ENCODE measurements at places on chromosomes 3 and 15.

GRCh38 chr15:45523166-45523460 lies 558 bp upstream of the SLC30A4 start:
- DNase-seq: no peak

- no peak for DNase-seq
Observed at GRCh38 chr3:2765002-2765579, 345.1 kb downstream of the IL5RA start.

DNA sequence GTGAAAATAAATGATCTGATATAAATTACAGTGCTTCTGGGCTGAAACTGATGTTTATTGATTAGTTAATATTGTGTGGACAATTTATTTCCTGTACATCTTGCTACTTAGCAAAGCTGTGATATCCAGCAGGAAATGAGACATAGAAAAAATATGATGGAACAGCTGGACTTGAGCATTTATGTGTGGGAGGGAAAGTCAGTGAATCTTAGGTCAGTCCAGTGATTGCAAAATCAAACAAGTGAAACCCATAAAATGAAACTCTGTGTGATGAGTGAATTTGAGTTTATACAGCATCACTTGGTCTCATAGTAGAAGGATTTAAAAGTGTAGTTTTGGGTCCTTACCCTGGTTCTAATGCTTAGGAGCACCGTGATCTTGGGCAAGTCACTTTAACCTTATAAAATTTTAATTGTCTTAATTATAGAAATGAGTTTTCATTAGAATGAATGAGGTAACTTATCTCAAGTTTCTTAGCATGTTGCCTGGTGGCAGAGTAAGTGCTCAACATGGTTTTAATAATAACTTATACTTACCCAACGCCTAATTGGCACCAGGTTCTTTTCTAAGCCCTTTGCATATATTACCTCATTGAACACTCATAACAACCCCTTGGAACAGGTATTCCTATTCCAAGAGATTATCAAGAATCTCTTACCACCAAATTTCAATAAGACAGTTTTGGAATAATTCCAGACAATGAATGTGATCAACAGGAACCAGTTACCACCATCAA lies 194.6 kb downstream of the ADAMTSL3 start:
- no peak for DNase-seq

GRCh38 chr3:4501437-4501836 lies 8.3 kb downstream of the ITPR1 start:
- no peak for DNase-seq

DNA sequence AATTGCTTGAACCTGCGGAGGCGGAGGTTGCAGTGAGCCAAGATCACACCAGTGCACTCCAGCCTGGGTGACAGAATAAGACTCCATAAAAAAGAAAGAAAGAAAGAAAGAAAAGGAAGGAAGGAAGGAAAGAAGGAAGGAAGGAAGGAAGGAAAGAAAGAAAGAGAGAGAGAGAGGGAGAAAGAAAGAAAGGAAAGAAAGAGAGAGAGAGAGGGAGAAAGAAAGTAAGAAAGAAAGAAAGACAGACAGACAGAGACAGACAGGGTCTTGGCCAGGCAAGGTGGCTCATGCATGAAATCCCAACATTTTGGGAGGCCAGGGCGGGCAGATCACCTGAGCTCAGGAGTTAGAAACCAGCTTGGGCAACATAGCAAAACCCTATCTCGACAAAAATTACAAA lies 16.4 kb upstream of the DAG1 start:
- DNase-seq: no peak

- DNase-seq: no peak
Observed at GRCh38 chr3:190545191-190545590, 31.3 kb downstream of the IL1RAP start.

- DNase-seq: no peak
Observed at GRCh38 chr3:146544929-146545528, 622 bp upstream of the PLSCR1 start.

DNA sequence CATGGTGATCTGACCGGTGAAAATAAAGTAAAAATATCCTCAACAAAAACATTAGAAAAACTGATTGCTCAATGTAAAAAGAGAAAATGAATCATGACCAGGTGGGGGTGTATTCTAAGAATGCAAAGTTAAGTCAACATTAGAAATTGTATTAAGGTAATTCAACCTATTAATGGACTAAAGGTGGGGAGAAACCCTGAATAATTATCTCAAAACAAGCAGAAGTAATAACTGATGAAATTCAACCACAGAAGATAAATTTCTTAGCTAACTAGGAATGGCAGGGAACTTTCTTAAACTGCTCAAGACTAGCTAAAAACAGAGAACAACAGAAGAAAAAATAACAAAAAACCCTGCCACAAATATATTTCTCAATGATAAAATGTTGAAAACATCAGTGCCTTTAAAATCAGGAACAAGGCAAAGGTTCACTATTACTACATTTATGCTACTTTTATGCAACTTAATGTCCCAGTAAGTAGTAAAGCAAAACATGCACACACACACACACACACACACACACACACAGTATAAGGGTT lies 204.4 kb upstream of the THBS1 start:
- no peak for DNase-seq

Data from HS-27A (cell line).